ENCODE measurements at places on chromosomes 3 and 15. TPM values are rescaled to one million over a fixed set of nuclear protein-coding genes. Genes with fewer than 3 reads are reported as not detected.

DNA sequence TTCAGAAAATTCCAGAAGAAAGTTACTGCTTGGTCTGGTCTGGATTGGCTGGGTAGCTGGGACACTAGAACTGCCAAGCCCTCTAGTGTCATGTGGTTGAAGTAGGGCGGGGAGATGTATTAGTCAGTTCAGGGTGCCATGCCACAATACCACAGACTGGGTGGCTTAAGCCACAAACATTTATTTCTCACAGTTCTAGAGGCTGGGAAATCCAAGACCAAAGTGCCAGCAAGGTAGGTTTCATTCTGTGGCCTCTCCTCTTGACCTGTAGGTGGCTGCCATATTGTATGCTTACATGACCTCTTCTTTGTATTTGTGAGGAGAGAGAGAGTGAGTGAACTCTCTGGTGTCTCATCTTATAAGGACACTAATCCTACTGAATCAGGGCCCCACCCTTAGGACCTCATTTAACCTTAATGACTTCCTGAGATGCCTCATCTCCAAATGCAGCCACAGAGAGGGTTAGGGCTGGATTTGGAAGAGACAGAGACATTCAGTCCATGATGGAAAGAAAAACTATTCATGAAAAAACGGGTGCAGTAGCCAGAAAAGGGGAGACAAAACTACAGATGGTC, 18.1 kb upstream of the ZSCAN2 start:
- DNase-seq, result no peak

DNA sequence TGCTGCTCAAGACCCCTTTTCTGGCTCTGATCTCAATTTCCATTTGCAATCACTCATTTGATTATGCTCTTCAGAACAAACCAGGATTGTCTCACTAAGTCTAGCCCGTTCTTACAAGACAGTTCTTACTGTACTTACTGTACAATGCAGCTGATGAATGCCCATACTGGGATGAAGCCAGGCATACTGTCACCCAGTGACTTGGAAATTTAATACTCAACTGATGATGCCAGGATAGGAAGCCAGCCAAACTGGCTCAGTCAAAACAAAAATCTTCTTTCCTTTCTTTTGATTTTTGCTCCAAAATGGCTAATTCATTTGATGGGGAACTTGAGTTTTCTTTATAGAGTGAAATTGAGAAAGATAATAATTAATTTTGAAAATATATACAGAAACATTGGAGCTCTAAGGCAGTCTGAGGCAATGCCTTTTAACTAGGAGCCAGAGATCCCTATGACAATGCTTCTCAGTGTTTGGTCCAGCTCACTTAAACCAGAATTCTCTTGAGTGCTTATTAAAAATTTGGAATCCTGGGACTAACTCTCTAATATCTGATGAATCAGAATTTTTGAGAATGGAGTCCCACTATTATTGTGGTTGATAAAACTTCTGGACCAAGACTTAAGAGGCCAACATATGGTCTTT, 265.6 kb upstream of the THBS1 start:
- DNase-seq, result no peak

- no peak for DNase-seq
These were observed 757.8 kb downstream of the AGBL1 start for GRCh38 chr15:86837294-86838061.

GRCh38 chr15:36407647-36408046, 171.8 kb upstream of the CDIN1 start:
- peak; percentile 81 for DNase-seq

GRCh38 chr3:182609575-182610156, 183.6 kb upstream of the ATP11B start:
- peak; percentile 17 for DNase-seq

DNA sequence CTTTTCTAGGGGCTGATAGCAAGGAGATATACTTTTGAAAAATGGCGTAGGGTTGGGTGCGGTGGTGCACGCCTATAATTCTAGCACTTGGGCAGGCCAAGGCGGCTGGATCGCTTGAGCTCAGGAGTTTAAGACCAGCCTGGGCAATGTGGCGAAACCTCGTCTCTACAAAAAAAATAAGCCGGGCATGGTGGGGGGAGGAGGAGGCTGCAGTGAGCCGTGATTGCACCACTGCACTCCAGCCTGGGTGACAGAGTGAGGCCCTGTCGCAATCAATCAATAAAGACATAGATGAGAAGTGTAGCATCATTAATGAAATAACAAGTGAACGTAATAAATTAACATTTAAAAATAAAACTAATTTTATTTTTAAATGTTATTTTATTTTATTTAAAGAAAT, 134.6 kb downstream of the SLCO3A1 start:
- no peak for DNase-seq

DNA sequence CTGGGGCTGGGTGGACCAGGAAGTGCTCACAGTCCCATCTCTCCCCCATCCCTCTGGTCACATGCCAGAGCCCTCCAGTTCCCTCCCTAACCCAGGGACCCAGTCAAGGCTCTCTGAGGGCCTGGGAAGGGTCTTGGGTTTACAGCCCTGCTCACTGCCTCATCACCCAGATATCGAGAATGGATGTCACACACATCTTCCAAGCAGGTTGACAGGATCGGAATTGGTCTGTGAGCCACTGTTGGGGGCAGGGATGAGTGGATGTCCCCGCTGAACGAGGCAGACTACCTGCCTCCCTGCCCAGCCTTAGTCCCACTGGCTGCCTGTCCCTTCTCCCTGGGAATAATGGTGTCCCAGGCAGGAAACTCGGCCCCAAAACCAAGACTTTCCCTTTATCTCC, 20.0 kb upstream of the GOLGA6C start:
- DNase-seq, result no peak

- peak; percentile 52 for DNase-seq
These were observed 78.5 kb upstream of the CHD2 start for GRCh38 chr15:92821491-92822116.

DNA sequence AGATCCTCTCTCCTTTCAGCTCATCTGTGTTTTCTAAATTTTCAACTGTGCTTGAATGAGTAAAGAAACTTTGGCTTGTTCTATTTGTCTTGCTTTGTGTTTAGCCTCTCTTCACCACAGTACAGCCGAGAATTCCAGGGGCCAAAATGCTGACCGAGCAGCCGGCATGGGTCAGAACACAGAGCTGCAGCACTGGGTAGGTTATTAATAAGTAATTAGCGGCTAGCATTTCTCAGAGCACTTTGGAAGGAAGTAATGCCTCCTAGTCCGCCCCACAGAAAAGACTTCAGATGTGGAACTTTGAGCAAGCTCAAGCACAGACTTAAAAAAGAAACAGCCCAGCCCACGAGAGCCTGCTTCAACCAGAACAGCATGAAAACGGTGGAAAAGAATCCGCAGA, 343.9 kb downstream of the ARRDC4 start:
- no peak for DNase-seq

- DNase-seq, result no peak
These were observed 35.4 kb downstream of the SCN5A start for GRCh38 chr3:38614091-38614490.

DNA sequence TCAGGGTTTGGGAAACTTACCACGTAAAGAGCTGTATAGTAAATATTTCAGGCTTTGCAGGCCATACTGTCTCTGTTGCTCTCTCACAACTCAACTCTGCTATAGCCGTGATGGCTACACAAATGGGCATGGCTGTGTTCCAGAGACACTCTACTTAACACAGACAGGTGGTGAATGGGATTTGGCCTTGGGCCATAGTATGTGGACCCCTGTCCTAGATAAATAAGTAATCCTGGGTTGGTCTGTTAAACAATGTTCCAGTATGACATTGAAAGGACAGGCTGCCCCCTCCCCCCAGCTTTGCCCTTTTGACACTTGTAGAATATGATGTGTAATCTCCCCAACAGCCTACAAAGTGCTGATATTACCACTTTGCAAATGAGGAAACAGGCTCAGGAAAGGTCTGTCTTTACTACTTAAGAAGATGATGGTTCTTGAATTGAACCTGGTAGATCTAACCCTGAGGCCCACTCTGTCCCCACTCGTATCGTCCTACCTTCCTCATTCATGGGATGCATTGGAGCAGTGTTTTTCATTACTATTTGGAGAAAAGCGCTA, 38.4 kb downstream of the SLCO3A1 start:
- DNase-seq, result no peak

GRCh38 chr15:39501366-39502081, 79.4 kb upstream of the THBS1 start:
- DNase-seq, result peak; percentile 26

- no peak for DNase-seq
These were observed 384.2 kb downstream of the CGGBP1 start for GRCh38 chr3:87674397-87675161.

- DNase-seq, result no peak
These were observed 16.8 kb downstream of the LRRN1 start for GRCh38 chr3:3816034-3816433.

- no peak for DNase-seq
These were observed 74.0 kb upstream of the RAD18 start for GRCh38 chr3:9037144-9037711.

DNA sequence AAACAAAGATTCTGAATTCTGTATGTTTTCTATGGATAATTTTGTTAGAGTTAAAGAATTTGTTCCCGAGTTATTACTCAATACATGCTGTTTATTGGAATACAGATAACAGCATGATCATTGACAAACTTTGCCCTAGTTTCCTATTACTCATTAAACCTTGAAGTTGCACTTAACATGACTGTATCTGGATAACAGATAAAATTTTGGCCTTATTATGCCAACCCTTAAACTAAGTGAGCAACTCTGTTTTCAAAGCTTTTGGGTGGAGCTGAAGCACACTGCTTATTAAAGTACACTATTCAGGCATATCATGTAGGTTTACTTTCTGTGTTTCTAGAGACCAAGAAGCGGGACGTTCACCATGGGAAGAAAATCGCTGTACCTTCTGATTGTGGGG, at the start of gene AADAC:
Gene AADAC (plus strand): TSS at position 318 of the 400 bp plus-strand sequence. CDS start 47 bp downstream, at position 365.
- no peak for DNase-seq

DNA sequence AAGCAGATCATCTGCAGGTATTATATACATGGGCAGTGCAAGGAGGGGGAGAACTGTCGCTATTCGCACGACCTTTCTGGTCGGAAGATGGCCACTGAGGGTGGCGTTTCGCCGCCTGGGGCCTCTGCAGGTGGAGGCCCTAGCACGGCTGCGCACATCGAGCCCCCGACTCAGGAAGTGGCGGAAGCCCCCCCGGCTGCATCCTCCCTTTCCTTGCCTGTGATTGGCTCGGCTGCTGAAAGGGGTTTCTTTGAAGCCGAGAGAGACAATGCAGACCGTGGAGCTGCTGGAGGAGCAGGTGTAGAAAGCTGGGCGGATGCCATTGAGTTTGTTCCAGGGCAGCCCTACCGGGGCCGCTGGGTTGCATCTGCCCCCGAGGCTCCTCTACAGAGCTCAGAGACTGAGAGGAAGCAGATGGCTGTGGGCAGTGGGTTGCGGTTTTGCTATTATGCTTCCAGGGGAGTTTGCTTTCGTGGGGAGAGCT, 639 bp downstream of the MKRN3 start:
- peak; percentile 67 for DNase-seq

DNA sequence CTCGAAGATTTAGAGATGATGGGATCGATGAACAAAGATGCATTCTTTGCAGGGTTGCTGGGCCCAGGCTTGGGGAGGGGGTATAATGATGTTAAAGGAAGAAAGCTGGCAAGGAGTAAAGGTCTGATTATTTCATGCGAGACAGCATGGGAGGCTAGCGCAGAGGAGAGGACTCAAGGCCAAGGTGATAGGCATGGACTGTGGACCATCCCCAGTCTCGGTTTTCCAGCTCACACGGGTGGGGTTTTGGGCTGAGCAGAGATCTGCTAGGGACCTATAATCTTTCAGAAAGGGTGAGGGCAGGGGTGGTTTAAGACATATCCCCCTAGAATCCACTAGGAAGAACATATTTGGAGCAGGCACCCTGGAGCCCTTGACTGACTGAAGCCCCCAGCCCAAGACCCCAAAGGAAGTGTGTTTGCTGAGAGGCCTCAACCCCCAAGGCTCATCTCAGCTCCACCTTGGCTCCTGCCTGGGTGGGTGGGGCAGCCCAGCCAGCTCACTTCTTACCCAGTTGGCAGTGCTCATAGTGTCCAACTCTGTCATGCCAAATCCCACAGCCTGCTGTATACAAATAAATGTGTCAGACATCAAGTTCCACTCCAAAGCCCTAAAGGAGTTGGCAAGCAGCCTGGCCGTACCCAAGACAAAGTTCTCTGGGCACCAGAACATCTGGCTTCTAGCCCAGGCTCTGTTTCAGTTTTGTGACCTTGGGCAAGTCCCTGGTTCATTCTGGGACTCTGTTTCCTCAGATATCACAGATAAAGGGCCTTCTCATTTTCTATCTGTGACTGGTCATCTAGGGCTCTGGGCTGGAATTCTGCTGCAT, 17.9 kb downstream of the ACSBG1 start:
- peak; percentile 85 for DNase-seq

DNA sequence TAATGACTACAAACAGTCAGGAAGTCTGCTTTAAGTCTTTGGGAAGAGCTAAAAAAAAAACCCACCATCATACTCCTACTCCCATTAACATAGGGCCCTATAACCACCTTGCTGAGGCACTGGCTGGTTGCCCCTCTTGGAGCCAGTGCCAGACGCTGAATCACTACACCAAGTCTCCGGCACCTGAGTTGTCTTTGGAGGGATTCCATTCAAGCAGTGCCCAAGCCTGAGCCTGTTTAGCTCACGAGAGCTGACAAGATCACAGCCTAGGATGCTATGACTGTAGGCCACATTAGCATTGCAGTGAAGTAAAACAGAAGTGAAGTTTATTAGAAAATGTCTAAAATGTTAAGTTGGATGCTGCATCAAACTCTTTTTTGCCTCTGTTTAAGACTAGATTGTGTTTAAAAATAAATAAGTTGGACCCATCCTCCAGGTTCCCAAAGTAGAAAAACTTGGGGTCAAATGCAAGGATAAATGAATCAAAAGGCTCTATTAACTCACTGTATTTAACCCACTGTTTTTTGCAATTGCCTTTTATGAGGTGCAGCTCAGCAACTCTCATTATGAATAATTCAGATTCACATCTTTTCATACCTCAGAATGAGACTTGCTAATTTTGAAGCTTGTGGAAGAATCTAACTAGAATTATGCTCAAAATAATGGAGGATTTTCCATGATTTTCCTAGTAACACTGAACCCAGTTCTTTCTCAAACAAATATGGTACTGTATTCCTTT, 461.9 kb downstream of the FOXP1 start:
- peak; percentile 54 for DNase-seq

The CHRM5 gene
- total RNA-seq, result 0.36 TPM

The NOX5 gene
- total RNA-seq, result not detected

The GOLGA8R gene
- not detected for total RNA-seq

The SNX22 gene
- not detected for total RNA-seq

The TAGLN3 gene
- 0.80 TPM for total RNA-seq

The MKRN3 gene
- total RNA-seq, result 15.0 TPM

The SLC6A11 gene
- total RNA-seq, result 1.6 TPM

The DTWD1 gene
- 31.9 TPM for total RNA-seq

The CHRFAM7A gene
- total RNA-seq, result 17.5 TPM

The CLDN18 gene
- not detected for total RNA-seq

The TM4SF18 gene
- 0.23 TPM for total RNA-seq

The SNRK gene
- total RNA-seq, result 8.5 TPM
